ENCODE measurements at places on chromosomes 1 and 21.
A peak's percentile ranks its signal among the peaks of the same experiment; 100 is the strongest.

GRCh38 chr21:27813750-27814149 is 846.9 kb upstream of the ADAMTS5 start:
- DNase-seq = no peak

DNA sequence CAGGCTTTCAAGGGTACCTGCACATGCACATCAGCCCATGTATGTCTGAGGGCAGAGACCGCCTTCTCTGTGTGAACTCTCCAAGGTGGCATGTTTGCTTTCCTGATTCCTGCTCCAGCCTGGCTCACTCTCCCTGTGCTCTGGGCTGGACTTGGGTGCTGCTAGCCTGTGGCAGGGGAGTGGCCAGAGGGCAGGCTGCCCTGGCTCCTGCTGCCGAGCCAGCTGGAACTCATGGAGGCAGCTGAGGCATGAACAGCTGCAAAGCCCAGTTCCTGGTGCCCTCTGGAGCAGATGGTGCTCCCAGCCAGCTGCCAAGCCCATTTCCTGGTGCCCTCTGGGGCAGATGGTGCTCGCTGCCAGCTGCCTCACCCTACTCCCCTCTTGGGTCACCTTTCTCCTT is 7.6 kb downstream of the UBL4B start:
- no peak for DNase-seq

GRCh38 chr1:14500041-14500440 is 98.4 kb upstream of the KAZN start:
- no peak for DNase-seq

GRCh38 chr1:15047237-15047636 is 106.3 kb upstream of the TMEM51 start:
- DNase-seq = no peak

DNA sequence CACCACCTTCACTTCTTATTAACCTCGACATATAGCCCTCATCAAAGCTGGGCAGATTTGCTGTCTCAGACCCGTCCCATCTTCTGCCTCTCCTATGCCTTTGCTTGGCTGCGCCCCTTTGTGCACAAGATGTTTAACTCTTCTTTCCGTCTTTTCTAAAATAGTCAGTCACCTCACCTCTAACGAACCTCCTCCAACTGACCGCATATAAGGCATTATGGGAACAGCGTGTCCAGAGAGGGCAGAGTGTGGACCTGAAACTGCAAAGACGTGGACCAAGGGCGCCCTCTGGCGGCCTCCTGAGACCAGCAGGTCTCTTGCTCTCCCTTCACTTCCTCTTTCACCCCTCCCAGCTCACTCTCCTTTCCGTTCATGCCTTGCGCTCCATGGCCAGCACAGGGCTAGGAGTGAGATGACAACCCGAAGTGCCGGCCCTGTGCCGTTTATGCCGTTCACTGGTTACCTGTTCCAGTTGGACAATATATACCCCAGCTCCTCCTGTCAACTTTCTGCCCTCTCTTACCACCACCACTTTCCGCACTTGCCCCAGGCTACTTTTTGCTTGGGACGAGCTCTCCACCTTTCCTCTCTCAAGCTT is 2.5 kb upstream of the METTL25B start:
- peak; percentile 68 for DNase-seq

DNA sequence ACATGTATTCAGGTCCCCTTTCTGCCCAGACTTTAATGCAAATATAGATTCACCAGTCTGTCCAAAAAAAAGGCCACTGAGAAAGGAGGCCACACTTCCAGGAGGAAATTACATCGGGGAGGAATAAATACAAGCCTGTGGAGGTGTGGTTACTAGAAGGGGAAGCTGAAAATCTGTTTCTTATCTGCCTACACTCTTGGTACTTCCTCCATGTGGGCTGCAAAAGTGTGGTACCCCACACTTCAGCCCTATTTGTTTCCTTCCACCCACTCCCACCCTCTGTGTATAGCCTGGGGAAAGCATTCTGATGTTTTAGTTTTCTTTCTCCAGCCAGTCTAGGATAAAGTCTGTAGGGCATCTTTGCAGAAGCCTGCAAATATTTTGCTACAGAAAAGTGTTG is 38.4 kb downstream of the UTP25 start:
- no peak for DNase-seq

GRCh38 chr1:246117066-246117791 is 389.9 kb downstream of the SMYD3 start:
- DNase-seq = no peak

DNA sequence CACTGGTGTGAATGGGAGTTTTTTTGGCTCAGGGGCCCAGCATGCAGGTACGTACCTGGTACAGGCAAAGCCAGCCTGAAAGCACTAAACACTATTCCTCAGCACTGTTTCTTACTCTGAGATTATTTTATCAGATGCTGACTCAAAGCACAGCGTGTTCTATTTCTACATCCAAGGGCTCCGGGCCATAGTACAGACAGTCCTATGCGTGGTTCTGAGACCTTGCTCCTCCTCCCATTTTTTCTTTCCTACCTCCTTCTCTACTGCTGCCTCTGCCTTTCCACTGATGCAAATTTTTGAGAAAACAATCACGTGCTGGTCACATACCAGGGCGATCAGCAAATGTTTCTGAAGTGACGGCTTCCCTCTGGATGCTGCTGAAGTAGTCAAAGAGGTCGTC is 36.3 kb downstream of the PDPN start:
- DNase-seq = no peak

DNA sequence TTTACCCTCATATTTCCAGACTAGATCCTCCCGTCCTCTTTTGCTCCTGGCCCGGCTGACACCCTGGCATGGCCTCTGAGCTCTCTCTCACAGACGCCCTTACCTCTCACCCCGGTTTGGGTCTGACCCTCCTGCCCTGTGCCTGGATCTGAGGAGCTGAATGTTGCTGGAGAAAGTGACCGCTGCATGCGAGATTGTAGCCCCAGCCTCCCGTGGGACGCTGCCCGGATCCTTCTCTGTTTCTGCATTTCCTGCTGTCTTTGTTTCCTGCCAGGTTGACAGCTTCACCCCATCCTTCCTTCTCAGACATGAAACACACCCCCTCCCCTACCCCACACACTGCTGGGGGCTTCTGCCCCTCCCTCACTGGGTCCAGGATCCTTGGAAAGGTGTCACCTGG is 9.5 kb downstream of the FAM131C start:
- DNase-seq = no peak

DNA sequence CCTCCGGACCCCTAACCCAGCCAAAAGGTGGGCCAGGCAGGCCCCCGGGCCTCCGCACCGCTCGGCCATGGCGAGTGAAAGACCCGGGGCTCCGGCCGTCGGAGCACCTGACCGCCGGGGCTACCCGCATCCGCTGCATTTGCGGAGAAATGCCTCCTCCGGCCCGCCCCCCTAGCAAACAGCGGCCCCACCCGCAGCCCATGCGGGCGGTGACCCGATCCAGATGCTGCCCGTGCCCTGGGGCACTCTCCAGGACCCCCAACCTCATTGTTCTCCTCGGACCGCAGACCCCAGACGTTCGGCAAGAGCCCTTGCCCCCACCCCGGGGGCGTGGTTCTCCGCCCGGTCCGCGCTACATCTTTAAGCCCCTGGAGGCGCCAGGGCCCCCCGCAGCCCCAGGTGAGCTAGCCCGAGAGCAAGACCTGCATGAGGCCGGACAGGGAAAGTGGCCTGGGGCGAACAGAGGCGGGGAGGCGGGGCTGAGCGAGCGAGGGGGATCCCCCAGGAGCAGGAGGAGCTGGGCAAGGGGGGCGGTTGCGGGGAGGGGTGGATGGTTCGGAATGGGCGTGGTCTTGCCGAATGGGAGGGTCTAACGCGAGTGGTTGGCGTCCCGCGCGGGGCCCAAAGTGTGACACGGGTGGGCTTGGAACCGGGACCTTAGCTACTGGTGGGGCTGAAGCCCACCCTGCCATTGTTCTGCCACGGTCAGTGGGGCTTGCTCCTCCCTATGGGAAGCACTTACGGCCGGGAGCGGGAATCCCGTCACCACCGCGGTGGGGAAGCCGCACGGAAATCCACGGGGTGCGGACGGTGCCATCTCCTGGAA is 6.3 kb upstream of the CRYBG2 start:
- DNase-seq = no peak

GRCh38 chr1:228969953-228970800 is 234.9 kb downstream of the RHOU start:
- no peak for DNase-seq

- DNase-seq = no peak
Measured at GRCh38 chr1:54490361-54491248, 57.4 kb upstream of the ACOT11 start.

DNA sequence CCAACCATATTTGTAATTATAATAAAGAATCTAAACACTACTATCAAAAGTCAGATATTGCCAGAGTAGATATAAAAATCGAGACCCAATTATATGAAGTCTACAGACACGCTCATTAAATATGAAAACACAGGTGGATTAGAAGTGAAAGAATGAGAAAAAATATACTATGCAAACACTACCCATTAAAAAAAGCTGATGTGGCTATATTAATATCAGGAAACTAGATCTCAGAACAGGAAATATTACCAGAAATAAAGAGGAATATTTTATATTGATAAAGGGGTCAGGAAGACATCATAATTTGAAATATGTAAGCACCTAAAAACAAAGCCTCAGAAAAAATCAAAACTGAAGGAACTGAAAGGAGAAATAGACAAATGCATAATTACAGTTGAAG is 88.3 kb downstream of the URB2 start:
- no peak for DNase-seq

- no peak for DNase-seq
Measured at GRCh38 chr1:53371121-53371666, 43.3 kb upstream of the LRP8 start.

- no peak for DNase-seq
Measured at GRCh38 chr1:24696041-24696755, 49.0 kb upstream of the CLIC4 start.

- no peak for DNase-seq
Measured at GRCh38 chr21:44461464-44462001, 6.2 kb downstream of the LRRC3 start.

DNA sequence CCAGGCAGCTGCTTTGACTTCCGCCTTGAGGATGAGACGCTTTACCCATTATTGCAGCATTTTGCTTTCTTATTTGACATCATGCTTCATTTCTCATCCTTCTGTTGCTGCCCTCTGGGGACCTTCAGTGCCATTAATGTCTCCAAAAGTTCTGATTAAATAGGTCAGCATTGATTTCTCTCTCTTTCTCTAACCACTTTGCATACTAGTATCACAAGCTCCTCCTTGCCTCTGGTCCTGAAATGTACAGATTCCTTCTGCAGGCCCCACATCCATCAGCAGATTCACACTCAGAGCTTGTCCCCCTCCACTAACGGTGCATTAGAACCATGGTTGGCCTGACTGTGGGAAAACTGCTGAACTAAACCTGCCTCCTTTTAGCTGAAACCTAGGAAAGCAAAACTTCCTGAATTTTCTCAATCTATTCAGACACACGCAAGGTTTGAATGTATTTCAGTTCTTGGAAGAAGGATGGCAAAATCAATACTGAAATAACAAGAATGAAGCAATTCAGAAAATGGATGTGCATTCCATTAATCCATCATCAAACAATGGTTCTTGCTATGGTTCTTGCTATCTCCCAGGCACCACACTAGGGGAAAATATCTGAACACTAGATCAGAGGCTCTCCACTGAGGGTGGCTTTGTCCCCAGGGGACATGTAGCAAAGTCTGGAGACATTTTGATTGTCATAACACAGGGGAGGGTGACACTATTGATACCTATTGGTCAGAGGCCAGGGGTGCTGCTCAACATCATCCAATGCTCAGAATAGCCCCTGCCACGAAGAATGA is 154.5 kb downstream of the PCP4 start:
- DNase-seq = no peak

DNA sequence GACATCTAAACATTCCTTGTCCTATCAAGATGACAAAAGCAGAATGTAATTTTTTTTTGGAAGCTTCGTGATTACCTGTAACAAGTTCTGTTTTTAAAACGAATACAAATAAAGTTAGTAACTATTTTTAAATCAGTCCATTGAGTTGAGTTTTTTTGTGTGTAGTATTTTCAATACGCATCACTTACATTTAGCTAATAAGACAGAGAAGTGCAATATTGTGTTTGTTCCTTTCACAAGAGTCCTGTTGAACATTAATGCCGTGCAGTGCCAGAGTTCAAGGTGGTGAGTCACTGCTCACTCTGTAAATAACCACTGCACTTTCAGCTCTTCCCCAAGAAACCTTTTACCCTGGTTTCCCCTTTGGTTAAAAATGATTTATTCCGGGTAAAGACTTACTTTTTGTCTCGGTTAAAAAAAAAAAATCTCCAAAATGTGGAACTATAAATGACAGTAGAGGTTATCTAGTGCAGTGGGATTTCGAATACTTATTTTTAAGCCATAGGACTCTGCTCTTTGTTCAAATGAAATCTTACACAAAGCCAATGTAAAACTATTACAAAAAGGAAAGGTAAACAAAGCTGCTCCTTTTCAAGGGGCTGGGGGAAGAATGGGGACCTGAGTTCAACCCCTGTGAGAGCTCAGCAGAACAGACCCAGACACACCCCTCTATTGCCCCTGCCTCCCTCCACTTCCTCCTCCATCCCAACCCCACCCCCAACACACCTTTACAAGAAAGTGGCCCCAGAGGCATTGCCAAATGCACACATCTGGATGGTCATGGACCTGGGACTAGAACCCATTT is 14.8 kb upstream of the NCMAP start:
- no peak for DNase-seq

DNA sequence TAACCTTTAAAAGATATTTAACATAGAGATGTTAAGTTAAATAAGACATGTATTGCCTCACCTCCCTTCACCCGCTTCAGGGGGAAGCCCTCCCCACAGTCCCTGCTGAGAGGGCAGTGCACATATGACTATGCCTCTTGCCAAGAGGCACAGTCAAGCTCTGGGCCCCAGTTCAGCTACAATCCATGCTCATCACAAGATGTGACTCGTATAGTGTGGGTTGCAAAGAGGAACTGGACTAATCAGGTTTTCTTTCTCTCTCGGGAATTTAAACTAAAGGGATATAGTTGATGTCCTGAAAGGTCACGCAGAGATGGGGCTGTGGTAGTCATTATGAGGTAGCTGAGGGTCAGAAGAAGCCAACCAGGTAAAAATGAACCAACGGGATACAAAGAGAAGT is 35.6 kb downstream of the LYST start:
- DNase-seq = no peak

GRCh38 chr21:25441835-25442234 is 165.4 kb downstream of the MRPL39 start:
- DNase-seq = no peak

DNA sequence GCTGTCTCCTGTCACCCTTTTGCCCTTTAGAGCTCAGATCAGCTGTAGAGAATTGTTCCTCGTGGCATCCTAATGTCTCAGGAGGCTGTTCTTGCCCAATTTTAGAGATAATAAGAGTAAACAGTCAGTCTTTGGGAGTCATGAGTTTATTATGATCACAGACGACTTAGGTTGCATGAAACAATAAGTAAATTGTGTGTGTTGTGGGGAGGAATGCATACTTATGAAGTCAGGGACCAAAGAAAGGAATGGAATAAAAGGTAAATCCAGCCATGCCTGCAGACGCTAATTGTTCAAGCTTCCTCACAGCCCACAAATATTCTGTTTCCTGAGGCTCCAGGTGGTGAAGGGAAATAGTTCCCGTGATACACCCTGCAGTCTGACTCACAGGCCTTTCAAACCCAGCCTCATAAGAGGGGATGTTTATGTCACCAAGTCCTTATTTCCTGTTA is 897 bp downstream of the EPHX4 start:
- DNase-seq = no peak

Data from NCI-H187 treated with DMSO at 0.1 percent for 48 hours (cell line).